SW480 (cell line): ENCODE measurements at places on chromosomes 7 and 10.

DNA sequence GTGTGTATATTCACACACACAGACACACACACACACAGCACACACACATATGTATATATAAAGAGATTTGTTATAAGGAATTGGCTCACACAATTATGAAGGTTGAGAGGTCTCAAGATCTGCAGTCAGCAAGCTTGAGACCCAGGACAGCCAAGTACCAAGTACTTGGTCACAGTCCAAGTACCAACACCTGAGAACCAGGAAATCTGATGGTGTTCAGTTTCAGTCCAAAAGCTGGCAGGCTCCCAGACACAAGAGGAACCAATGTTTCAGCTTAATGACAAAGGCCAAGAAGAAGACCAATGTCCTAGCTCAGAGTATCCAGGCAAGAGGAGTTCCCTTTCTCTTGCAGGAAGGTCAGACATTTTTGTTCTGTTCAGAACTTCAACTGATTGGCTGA is 780.2 kb downstream of the MAGI2 start:
- DNase-seq = no peak

DNA sequence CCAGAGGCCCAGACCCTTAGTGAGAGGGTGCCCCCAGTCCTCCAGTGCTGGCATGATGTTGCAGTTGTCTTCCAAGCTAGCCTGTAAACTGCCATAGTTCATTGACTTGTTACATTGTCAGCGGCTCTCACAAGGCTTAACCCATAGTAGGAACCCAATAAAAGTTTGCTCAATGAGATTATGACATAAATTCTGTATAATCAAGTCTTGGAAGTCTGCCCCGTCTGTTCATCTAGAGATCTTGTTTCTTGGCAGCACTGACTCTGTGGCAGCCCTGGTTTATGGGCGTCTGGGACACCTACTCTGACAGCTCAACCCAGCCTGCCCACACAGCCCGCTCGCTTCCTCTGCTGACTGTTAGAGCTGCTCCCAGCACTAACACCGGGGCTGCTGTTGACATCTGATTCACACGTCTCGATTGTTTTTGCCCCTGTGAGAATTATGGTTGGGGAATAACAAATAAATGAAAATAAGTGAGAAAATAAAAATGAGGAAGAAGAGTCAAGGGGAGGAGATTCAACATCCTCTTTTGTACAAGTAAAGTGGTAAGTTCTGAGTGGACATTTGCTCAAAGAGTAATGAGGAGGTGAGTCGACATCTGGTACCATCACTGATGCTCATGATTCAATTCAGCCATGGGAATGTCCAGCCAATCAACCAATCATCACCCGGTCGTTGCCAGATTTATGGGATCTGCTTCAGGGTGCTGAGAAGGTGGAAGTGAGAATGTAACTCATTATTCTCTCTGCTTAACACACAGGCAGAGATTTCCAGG is 160.8 kb downstream of the SPAG6 start:
- DNase-seq = no peak

- no peak for DNase-seq
Measured at GRCh38 chr7:17194656-17195055, 103.8 kb upstream of the AHR start.

DNA sequence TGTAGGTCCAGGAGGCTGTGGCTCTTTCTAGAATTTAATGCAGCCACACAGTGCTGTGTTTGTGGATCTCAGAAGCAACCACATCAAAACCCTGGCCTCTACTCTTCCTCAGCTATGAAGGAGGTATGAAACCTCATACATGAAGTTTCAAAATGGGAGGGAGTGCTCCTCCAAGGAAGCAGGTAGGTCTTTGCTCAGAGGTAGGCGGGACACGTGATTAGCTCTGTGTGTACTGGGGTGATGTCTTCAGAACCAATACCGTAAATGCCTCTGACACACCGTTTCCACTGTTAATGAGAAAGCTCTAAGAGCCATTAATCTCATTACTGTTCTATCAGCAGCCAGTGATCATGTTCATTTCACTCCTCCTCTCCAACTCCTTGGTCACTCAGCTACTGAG is 126.1 kb downstream of the PLXNA4 start:
- DNase-seq = no peak
